Stimulated activated CD8-positive, alpha-beta memory T cell treated with anti-CD3 and anti-CD28 coated beads, Interleukin-2, amount 100 ng/mL, for 48 hours (primary cell): ENCODE measurements at places on chromosomes 1 and 21.

GRCh38 chr1:12525311-12526181 lies 92.5 kb downstream of the DHRS3 start:
- no peak for DNase-seq

DNA sequence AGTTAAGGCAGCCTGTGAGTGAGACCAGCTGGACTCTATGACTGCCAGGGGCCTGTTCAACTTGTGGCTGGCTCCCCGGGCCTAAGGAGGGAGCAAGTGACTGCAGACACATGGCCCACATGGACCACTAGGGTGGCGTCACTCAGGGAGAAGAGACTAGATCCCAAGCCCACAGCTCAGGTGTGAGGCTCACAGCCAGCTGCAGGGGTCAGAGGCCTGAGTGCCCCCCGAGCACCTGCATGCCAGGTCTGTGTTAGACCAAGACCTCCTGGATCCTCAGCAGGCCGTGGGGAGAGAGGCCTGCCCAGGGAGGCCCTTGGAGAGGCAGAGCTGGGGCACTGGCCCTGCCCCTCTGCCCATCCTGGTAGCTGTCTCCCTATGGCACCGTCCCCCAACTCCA lies 142.4 kb upstream of the RUNX3 start:
- DNase-seq: no peak

- DNase-seq: no peak
Measured at GRCh38 chr1:103901072-103901471, 151.4 kb downstream of the AMY1C start.

- no peak for DNase-seq
Measured at GRCh38 chr21:46515109-46515508, 56.4 kb downstream of the DIP2A start.

DNA sequence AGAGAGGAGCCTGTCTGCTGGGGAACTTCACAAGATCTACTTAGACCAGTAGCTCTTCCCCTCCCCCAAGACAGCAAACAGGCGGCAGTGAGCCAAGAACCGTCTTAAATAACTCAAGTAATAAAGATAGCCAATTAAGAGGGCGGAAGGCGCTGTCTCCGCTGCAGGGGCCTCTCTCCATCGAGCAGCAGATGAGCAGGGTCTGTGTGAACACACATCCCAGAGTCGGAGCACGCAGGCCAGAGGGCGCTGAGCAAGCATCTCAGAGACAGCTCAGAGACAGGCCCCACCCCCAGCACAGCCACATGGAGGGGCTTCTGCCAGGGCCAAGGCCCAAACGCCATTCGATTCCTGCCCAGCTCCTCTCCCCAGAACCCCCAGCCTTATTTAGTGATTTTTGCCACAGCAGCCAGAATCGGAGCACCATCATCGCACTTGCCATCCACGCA lies 11.1 kb downstream of the IFFO2 start:
- DNase-seq: no peak

DNA sequence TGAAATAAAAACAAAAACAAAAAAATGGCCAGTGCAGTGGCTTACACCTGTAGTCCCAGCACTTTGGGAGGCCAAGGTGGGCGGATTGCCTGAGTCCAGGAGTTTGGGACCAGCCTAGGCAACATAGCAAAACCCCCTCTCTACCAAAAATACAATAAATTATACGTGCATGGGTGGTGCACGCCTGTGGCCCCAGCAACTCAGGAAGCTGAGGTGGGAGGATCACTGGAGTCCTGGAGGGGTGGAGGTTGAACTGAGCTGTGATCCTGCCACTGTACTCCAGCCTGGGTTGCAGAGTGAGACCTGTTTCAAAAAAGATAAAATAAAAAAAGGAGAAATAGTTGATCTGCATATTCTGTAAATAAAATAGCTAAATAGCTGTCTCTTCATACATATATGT lies 41.2 kb downstream of the HS2ST1 start:
- DNase-seq: no peak

GRCh38 chr1:91948501-91949355 lies 473 bp upstream of the BRDT start:
- no peak for DNase-seq

- DNase-seq: no peak
Measured at GRCh38 chr1:58996341-58997059, 212.7 kb upstream of the JUN start.

DNA sequence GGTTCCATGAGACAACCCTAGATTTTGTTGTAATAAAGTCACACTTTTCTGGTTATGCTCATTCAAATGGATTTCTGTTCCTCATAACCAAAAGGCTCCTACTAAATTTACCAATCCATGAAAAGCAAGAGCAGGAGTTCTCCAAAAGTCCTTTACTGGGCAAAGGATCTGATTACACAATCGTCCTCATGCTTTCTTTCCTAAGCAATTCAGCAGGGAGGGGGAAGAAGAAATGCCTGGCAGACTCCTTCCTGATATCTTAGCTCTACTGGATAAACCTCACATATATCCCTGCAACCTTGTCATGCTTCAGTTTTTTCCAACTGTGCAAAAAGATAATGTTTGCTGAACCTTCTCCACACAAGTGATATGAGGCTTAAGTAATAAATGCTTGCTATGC lies 67.6 kb upstream of the GUCA2B start:
- DNase-seq: no peak

- no peak for DNase-seq
Measured at GRCh38 chr21:27422435-27422834, 455.5 kb upstream of the ADAMTS5 start.

DNA sequence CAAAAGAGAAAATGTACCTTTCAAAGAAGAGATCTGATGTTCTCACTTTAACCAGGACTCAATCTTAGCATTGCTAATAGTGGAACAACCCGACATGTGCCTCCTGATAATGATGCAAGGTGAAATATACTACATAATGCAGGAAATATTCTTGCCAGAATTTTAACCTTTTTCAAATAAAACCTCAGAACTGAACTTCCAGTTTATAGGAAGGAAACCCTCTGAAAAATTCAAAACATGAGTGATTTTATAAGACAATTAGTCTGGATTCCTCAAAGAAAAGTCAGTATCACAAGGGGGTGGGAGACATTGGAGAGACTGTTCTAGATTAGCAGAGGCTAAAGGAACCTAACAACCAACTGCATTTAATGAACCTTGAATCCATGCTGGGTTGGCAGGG lies 18.1 kb downstream of the AHCYL1 start:
- no peak for DNase-seq

DNA sequence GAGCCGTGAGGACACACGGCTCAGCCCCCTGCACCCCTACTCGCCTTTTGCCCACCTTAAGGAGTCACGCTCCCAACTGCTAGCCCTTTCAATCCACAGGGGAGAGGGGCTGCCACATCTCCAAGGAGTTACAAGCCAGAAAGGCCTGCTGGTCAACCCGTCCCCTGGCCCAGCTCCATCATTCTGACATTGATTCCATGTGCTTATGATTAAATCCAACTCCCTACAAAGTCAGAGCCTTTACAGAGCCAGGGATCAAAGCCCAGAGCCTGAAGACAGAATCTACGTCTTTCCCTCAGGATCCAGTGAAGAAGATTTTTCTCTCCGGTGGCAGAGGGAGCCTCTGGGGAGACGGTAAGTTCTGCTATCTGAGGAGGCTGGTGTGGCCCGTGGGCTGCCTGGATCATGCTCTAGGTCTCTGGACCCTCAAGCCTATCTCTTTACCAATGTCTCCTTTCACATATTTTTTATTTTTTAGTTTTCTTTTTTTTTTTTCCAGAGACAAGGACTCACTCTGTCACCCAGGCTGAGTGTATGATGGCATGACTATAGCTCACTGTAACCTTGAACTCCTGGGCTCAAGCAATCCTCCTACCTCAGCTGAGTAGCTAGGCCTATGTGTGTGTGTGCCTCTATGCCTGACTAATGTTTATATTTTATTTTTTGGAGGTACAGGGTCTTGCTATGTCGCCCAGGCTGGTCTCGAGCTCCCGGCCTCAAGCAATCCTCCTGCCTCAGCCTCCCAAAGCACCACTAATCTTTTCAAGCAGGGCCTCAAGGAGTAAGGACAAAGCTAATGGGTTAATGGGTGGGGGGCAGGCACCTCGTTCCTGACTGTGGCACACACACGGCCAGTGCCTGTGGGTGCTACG lies 61.3 kb downstream of the SLC66A1 start:
- no peak for DNase-seq

DNA sequence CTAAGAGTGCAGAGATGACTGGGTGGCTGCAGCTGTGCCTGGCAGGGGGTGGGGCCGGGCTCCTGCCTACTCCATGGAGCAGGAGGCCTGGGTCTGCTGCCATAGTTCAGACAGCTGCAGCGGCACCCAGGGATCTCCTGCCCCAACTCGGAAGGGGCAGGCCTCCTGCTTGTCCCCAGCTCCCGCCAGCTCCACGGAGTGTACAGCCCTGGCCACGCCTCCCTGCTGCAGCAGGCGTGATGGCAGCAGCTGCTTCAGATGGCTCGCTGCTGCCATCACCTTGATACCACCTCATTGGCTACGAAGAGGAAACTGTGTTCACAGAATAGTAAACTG lies 35.9 kb downstream of the ACTL8 start:
- DNase-seq: no peak

- DNase-seq: no peak
Measured at GRCh38 chr1:204524986-204525385, 8.8 kb downstream of the MDM4 start.

DNA sequence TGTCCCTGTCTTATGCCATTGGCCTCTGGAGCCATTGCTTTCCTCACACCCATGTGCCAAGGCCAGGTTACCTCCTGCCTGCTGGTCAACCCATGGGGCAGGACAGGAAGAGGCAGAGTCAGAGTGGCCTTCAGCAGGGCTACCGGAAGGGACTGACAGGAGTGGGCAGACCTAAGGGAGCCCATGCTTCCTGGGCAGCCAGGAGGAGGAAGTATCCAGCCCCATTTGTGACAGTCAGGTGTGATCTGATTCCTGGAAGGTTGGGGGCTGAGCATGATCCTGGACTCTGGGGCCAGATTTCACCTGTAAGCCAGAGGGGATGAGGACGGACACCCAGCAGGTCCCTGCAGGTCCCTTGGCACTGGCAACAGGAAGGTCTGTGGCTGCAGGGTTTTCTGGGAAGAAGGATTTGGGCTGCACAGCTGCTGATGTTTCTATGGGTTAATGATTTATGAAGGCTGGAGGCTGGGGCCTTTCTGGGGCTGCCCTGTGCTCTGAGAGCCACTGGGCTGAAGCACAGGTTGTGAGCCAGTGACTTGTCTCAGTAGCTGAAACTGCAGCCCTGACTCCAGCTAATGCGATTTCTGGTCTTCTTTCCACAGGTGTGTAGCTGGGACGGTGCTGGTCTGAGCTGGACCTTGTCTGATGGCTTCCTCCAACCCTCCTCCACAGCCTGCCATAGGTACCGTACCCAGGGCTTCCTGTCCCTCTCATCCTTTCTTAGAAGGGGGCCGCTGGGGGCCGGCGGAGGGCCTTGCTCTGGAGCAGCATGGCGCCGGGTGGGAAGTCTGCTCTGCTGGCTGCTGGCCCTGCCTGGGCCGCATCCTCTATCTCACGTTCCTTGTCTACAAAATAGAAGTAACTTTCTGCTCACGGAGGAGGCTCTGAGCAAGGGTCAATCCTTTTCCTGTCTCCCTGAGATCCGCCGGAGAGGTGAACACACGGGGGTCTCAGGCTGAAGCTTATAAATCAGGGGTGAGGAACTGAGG lies 40.7 kb downstream of the ARHGEF10L start:
- no peak for DNase-seq

DNA sequence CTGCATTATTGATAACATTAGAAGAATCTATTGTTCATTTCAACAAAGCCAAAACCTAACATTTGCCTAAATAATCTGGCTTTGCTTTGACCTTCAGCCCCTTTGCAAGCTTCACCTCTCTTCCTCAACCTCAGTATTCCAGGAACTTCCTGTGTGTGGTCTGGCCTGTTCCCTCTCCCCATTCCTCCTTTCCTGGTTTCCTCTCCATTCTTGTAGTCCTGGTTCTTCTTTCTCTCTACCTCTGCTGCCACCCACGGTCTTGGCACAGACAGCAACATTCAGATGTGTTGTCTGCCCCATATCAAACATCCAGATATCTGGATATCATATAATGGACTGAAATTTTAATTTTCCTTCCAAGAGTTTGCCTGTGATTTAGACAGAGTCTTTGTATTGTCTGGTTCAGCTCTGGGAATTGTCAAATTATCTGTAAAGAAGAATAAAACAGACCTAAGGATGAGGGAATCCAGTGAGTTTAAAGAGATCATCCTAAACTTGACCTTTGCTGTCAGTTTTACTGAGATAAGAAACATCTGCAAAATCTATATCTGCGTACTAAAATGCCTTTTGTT lies 148.1 kb upstream of the KCTD3 start:
- no peak for DNase-seq

DNA sequence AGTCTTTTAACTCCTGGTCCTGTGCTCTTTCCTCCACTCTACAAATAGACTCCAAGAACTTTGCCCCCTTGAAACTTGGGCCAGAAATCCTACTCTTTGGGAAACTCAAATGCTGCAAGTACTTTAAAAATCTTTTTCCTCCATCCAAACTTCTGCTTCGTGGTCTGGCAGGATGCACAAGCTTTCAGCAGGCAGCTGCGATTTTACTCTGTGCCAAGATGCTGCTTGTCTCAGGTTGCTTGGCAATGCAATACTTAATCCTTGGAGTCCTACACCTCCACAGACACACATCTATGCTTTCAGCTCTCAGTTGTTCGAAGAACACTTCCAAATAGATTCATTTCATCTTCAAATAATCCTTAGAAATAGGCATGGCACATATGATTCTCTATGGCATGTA lies 435.3 kb upstream of the USP24 start:
- DNase-seq: no peak

- no peak for DNase-seq
Measured at GRCh38 chr1:10484521-10484920, 9.8 kb downstream of the PEX14 start.

DNA sequence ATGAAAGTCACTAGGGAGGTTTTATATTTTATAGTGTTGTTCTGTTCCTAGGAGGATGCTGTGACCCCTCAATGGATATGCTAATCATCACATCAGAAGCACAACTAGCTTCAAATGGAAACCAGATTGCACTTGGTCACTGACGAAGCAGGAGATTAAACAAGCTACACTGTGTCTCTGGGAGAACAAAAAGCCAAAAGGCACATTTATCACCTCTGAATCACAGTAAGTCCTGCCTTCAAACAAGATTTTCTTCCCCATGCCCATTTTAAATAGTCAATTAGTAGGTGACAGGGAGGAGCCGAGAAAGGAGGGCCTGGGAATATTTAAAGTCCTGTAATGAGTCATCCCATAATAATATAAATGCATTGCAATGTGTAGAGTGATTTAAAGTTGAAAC lies 38.1 kb downstream of the RGS2 start:
- no peak for DNase-seq

- no peak for DNase-seq
Measured at GRCh38 chr21:35585878-35586277, 474.4 kb downstream of the SETD4 start.
